ENCODE measurements at places on chromosomes 13 and 19.
A peak's percentile ranks its signal among the peaks of the same experiment; 100 is the strongest.

DNA sequence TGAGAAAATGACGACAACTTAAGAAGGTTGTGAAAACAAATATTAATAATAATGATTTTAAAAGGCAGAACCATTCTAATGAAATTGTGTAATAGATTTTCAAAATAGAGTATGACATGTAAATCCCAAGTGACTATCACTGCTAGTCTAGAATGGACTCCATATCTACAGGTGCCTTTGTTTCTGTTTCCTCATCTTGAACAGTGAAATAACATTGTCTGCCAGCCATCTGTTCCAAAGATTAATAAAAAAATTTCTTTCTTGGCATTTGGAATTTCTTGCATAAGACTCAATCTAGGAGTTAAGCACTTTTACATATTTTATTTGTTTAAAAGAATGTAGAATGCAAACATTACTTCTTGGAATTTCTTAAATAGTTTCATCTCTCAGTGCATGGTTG lies 520.1 kb upstream of the ARGLU1 start:
- no peak for DNase-seq

GRCh38 chr19:31214086-31214485 lies 135.2 kb downstream of the TSHZ3 start:
- no peak for DNase-seq

- DNase-seq = peak; percentile 61
Observed at GRCh38 chr13:99642841-99643240, 141.6 kb downstream of the TM9SF2 start.

DNA sequence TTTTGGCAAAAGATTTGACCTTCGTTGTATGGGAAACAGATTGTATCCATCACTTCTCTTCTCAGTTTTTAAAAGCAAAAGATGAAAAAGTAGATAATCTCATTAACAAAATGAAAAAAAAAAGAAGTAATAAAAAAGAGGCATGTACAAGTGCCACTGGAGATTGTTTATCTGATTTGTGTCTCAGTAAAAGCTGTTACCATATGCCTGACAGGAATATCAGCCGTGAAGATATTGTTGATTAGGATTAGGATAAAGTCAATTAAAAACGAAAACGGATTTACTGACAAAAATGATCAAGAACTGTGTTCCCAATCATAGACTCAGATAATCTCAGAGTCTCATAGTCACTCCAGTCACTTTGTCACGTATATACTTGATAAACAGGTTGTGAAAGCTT lies 842.1 kb upstream of the SLC10A2 start:
- no peak for DNase-seq

GRCh38 chr19:4580021-4580901 lies 20.8 kb upstream of the SEMA6B start:
- DNase-seq = peak; percentile 72

DNA sequence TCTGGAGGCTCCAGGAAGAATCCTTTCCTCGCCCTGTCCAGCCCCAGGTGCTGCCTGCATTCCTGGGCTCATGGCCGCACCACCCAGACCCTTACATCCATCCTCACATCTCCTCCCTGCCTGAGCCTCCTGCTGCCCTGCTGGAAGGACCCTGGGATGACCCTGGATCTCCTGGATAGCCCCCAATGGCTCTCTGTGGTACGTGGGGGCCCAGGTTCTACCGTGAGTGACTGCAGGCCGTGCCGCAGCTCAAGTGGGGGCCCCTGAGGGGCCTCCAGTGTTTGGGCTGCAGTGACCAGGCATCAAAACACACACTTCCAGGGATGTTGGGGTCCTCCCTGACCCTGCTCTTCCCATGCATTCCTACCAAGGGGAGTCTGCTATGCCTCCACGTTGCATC lies 8.3 kb upstream of the MCF2L start:
- no peak for DNase-seq

- no peak for DNase-seq
Observed at GRCh38 chr19:38004186-38004520, 97.1 kb downstream of the SIPA1L3 start.

GRCh38 chr19:4445963-4446703 lies 11.5 kb downstream of the UBXN6 start:
- no peak for DNase-seq

DNA sequence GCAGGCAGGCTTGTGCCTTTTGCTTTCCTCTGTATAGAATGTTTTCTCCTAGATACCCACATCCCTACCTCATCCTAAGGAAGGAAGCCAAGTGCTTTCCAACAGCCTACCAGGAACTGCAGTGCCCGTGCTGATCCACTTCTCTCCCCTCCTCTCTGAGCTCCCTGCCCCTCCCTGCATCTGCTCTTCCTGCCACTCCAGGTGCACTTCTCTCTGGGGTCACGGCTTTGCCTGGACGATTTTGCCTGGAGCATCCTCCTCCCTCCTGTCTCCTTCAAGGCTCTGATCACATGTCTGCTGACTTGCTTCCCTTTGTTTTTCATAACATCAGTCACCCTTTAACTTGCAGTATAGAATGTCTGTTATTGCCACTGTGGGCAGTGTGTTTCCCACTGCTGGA lies 34.7 kb upstream of the IRS2 start:
- DNase-seq = peak; percentile 49

DNA sequence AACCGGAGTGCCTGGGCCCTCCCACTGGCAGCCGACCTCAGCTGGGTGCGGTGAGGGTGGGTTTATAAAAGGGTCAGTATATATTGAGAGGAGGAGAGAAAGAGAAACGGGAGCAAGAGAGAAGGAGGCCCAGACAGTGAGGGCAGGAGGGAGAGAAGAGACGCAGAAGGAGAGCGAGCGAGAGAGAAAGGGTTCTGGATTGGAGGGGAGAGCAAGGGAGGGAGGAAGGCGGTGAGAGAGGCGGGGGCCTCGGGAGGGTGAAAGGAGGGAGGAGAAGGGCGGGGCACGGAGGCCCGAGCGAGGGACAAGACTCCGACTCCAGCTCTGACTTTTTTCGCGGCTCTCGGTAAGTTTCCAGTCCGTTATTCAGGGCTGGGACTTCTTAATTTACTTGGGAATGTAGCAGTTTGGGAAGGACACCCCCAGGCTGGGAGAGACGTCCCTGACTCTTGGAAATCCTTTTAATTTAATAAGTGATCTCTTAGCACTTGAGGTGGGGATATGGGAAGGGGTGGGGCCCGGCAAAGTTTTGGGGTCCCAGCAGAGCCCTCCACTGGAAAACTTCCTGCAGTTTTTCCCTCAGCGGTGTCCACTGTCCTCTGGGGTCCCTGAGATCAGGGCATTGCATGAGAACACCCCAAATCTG lies at the start of gene EMP3:
Gene EMP3, plus strand, starts transcription at position 288 of the 646 bp plus-strand sequence. CDS start 1,293 bp downstream, outside the sequence.
- DNase-seq = peak; percentile 53

GRCh38 chr13:24540236-24541126 lies 27.9 kb upstream of the PARP4 start:
- peak; percentile 63 for DNase-seq

DNA sequence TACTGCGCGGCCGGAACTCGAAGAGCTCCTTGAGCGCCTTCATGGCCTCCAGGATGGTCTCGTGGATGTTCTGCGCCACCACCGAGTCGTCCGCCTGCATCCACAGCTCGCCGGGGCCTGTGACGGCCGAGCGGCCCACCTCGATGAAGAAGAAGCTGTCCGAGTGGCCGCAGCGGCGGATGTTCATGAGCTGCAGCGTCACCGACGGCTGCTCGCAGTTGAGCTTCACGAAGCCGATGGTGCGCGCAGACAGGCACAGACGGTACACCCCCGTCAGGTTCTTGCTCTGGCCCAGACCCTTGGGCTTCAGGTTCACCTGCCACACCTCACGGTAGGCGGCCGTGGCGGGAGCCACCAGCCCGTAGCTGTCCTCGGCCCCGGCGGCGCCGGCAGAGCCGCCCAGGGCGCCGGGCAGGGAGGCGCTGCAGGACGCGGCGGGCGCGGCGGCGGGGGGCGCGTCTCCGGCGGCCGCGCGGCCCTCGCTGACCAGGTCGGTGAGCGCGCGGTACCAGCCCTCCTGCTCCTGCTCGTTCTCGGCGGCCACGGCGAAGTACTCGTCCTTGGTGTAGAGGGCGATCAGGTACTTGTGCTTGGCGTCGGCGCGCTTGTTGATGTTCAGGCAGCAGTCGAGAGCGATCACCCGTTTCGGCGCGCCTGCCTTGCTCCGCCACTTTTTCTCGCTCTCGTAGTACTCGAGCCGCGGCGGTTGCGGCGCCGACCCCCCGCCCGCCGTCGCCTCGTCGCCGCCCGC lies 1.1 kb downstream of the IRS2 start:
- peak; percentile 78 for DNase-seq

Data from WERI-Rb-1 (cell line).